ENCODE measurements at places on chromosomes 4 and X. TPM values are rescaled to one million over a fixed set of nuclear protein-coding genes. Genes with fewer than 3 reads are reported as not detected.
A peak's percentile ranks its signal among the peaks of the same experiment; 100 is the strongest.

The AREG gene
- 0.91 TPM for total RNA-seq

- no peaks in the 10 kb centered on the region for H3K27me3 ChIP-seq
- no peak for DNase-seq
- no peak overlapping the region for H3K4me3 ChIP-seq
- H3K4me1 ChIP-seq: no peaks in the 10 kb centered on the region
- H3K27ac ChIP-seq: no peak overlapping the region
- peaks cover 17% of the 10 kb centered on the region for H3K36me3 ChIP-seq
These were observed 41.3 kb downstream of the KLHL5 start for GRCh38 chr4:39103291-39103690.

- DNase-seq: no peak
- H3K4me3 ChIP-seq: no peak overlapping the region
- H3K27me3 ChIP-seq: no peaks in the 10 kb centered on the region
- no peaks in the 10 kb centered on the region for H3K36me3 ChIP-seq
- H3K4me1 ChIP-seq: no peaks in the 10 kb centered on the region
- H3K27ac ChIP-seq: no peak overlapping the region
These were observed 126.2 kb upstream of the NDP start for GRCh38 chrX:44099366-44099765.

DNA sequence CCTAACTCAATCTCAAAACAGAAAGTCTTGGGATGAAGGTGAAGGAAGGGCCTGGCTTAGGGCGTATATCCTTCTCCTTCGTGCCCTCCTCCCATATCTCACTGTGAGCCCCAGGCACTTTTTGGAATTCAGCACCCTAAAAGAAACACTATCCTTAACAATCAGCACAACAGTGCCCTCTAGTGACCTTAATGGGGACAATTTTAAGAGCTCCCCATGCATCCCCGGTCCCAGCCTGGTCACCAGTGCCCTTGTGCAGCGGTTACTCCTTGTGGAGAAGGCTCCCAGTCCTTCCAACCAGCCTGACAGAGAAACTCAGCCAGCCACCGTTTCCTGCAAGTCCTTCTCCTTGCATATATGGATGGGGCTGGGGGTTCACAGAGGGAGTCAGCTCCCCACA is 4.2 kb downstream of the PAK3 start:
- no peaks in the 10 kb centered on the region for H3K36me3 ChIP-seq
- DNase-seq: peak; percentile 25
- H3K27me3 ChIP-seq: peaks cover 5% of the 10 kb centered on the region
- peaks cover 15% of the 10 kb centered on the region for H3K4me1 ChIP-seq
- H3K4me3 ChIP-seq: no peak overlapping the region
- H3K27ac ChIP-seq: no peak overlapping the region

- peak; percentile 10 for DNase-seq
- no peaks in the 10 kb centered on the region for H3K4me1 ChIP-seq
- no peak overlapping the region for H3K27ac ChIP-seq
- H3K4me3 ChIP-seq: no peak overlapping the region
- no peaks in the 10 kb centered on the region for H3K27me3 ChIP-seq
These were observed 201.4 kb downstream of the CCNG2 start for GRCh38 chr4:77358315-77358928.
